ENCODE measurements at places on chromosomes 2 and 18.

GRCh38 chr2:212968284-212969081 is 182.9 kb downstream of the IKZF2 start:
- DNase-seq, result no peak

- DNase-seq, result no peak
Measured at GRCh38 chr2:65746931-65747675, 314.7 kb upstream of the SPRED2 start.

DNA sequence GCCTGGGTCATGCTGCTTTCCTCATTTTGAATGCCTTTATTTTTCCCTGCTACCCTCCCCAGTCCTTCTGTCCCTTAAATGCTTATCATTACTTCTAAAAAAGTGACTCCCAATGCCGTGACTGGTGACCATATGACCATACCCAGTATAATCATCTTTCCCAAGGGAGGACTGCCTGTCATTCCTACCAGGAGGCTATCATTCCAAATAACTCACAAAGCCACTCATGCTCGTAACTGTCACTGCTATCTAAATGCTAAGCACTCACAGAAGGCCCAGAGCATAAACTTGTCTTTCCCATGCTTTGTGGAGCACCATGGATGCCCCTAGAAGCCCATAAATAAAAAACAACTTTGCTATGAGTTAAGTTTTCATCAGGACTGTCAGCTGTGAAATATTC is 38.7 kb upstream of the CREB1 start:
- no peak for DNase-seq

DNA sequence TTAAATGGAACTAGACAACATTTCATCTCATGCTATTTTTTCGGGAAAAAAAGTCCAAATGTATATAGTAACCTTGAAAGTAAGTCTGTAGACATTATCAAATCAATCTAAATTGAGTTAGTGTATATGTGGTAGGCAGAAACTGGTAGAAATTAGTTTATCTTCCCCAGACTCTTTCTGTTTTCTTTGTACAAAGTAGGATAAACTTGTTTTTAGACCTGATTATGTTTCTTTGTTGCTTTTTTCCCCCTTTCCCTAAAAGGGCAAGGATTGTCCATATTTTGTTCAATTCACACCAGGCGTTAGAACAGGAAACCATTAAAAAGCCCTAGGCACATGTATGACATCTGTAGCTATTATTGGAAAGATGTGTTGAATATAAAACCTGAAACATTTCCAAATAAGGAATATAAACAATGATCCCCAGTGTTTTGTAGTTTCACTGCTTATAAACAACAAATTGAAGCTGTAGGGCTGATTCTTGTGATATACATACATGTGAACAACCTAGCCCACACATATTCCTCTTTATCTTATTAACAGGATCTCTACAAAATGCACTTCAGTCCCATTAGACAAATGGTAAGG is 528.3 kb downstream of the PARD3B start:
- no peak for DNase-seq

GRCh38 chr18:74918276-74918790 is 290.6 kb downstream of the PTGR3 start:
- DNase-seq, result no peak
